ENCODE measurements at places on chromosomes 2 and 18.

DNA sequence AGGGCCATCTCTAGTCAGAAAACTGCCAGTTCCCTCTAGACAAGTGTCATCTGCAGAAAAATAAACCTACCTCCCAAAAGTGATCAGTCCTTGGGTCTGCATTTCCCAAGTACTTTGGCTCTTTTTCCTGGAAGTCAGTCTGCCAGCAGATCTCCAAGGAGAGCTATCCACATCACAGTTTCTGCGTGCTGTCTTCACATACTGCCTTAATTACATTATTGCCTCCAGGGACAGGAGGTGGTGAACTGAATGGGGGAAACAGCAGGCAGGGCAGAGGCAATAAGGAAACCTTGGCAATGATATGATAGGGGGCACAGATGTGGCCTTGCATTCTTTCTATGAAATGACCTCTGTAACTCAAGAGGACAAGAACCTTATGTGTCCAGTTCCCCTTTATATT is 105.9 kb upstream of the SIX2 start:
- DNase-seq, result no peak

DNA sequence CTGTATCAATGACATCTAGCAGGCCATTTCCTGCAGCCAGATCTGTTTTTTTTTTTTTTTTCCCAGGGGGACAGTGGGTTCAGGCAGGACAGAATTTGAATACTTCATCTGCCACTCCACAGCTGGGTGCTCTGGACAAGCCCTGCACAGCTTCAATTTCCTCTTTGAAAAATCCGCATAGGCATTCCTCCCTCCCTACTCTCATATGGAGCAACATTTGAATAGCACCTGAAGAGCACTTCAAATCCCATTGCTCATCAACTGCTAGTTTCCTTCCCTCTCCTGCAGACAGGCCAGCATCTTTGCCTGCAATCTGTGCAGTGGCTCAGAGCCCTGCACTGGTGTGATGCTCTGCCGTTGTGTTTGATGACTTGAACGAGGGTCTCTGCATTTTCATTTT is 326.3 kb downstream of the TSN start:
- no peak for DNase-seq

GRCh38 chr18:34562252-34562870 is 147.7 kb upstream of the DTNA start:
- no peak for DNase-seq

- DNase-seq, result no peak
Observed at GRCh38 chr18:39604836-39605235, 2039.2 kb upstream of the CELF4 start.

DNA sequence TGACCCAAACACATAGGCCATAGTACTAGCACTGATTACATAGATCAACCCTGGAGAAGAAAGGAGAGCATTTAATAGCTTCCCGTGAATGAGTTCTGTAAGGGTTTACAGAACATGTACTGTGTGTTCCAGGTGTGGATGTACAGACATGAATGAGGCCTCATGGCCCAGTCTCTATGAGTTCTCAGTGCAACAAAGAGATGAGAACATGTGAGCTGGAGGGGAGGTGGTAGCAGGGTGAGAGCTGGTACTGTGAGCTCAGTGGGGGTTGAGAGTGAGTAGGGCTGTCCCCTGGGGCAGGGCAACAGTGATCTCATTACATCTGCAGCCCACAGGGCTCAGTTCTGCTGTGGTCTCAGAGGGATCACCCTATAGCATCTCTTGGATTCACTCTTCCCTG is 42.6 kb upstream of the SPRED2 start:
- DNase-seq, result no peak

DNA sequence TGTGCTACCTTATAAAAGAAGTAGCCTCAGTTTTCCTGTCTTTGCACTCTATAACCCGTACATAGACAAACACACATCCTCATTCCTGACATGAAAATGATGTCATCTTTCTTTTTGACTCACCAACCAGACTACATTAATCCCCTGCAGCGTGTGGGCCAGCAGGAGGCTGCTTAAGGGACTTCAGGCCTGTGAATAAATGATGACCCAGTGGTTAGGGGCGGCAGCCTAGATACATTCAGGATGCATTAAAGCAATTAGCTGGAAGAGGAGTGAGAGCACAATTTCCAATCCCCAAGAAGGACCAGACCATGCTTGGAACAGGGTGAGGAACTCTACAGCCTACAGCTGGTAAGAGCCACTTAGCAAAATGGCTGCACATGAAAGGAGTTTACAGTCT is 57.3 kb upstream of the KLF7 start:
- no peak for DNase-seq

DNA sequence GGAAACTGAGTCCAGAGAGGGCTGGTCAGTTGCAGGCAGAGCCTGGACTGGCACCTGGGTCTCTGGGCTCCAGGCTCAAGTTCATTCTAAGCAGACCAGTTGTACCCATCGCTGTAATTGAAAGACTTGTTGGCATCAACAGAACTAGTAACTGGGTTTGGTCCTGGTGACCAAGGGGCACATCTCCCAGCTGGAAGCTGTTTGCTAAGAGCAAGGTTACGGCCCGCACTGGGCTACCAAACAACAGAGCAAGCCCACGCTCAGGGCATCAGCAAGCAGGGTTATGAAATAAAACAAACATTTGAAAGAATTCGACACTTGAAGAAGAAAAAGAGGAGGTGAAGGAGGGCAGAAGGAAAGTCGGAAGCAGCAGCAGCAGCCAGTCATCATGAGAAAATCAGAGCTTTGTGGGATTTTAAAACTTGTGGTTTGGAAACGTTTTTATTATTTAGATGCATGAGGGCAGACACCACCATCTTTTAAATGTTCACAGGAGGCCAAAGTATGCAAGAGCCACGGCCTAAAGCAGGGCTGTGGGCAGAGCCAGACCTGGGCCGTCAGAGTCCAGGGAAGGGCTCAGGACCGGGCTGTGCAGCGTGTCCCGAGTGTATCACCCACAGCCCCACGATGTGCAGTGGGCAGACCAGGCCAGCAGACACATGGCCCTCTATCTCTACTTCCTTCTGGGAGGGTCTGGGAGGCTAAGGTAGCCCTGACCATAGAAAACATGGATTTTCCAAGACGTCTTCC is 220.3 kb downstream of the BCL2 start:
- DNase-seq, result no peak

GRCh38 chr2:105781274-105781978 is 36.7 kb downstream of the NCK2 start:
- no peak for DNase-seq

GRCh38 chr2:210922419-210922818 is 366.0 kb downstream of the CPS1 start:
- no peak for DNase-seq

GRCh38 chr2:8059255-8059654 is 622.6 kb upstream of the ID2 start:
- DNase-seq, result no peak
